HuH-7 (cell line): ENCODE measurements at places on chromosomes 3 and 15.

GRCh38 chr3:94420931-94421330 lies 358.1 kb downstream of the NSUN3 start:
- DNase-seq, result no peak

DNA sequence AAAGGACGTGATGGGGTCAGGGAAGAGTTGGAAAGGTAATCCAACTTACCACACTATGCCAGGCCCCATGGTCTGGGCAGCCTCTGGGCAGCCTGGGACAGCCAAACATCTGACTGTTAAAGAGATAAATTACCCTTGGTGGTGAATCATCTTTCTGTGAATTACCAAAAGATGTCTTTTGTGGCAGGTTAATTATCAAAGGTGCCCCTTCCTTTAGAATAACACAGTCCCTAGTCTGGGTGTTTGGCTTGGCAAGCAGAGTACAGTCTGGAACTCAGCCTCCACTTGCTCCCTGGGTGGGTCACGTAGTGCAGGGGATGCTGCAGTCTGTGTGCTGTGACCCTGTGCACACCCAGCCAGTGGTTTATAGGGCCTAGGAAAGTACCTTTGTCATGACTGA lies 113.1 kb downstream of the ZNF621 start:
- DNase-seq, result no peak

DNA sequence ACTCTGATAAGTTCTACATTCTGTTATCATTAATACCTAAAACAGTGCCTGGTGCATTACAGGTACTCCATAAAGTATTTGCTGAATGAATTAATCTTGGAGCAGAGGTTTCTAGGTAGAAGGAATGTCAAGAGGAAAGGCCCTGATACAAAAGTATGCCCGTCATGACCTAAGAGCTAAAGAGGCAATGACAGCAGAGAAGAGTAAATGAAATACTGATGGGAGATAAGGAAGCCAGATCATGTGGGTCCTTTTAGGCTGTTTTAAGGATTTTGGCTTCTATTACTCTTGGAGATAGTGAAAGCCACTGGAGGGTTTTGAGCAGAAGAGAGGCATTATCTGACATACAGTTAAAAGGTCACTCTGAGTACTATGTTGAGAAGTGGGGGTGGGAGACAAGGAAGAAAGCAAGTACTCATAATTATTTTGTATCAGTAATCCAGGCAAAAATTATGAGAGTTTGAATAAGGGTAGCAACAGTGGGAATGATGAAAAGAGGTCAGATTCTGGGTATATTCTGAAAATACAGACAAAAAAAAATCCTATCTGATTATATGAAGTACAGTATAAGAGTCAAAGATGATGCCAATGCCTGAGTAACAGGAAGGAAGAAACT lies 48.3 kb downstream of the DENND4A start:
- no peak for DNase-seq

- DNase-seq, result no peak
These were observed 419.4 kb downstream of the SHQ1 start for GRCh38 chr3:72428803-72429202.

DNA sequence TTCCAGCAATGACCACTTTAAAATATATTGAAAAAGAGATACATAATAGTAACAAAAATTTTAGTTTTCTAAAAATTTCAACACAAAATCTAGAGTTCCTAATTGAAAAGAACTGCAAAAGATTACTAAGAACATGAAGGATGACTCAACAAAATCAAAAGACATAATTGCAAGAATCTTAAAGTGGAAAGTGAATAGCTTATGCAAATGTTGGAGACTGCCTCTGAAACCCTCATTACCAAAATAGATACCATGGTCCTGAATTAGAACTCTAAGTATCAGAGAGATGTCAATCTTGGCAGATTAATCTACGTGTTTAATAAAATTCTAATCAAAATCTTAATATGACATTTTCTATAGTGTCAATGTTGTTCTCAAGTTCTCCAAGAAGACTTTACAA lies 60.7 kb upstream of the SGO1 start:
- no peak for DNase-seq

- DNase-seq, result no peak
These were observed 321.9 kb downstream of the ZPLD1 start for GRCh38 chr3:102756706-102757105.

DNA sequence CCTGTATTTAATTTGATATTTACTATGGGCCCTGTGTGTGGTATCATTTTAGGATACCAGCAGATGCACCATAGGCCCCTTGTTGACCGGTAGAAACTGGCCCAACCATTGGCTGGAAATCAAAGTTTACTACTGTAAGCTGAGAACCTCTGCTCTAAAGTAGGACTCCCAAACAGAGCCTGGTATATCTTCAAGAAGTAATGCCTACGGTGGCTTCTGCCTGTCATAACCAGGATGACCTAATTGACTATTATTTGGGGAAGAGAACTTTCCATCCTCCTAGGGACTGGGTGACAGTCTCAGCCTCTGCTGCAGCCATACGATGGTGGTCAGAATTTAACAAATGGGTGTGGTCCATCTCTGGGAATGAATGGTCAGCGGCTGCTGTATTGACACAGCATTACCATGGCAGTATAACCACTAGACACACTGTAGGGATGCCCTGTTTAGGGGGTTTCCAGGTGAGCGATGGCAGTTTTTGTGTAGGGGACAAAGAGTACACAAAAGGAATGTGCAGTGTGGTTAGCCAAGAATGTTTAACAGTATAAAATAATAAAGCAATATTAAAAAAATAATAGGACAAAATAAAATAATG lies 37.3 kb downstream of the RARB start:
- DNase-seq, result no peak

DNA sequence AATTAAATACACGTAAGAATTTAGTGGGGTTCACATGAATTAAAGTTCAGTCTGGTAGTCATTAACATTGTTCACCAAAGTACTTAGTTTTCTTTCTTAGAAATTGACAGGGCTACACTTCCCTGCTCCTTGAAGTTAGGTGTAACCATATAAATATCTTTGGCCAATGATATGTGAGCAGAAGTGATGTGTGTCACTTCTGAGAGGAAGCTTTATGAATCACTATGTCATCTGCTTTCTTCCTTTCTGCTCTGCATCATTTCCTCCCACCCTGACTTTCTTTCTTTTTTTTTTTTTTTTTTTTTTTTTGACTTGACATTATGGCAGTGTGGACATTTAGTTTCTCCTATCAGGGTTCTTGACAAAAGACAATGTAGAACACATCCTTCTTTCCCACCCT lies 156.2 kb upstream of the COL8A1 start:
- DNase-seq, result no peak

DNA sequence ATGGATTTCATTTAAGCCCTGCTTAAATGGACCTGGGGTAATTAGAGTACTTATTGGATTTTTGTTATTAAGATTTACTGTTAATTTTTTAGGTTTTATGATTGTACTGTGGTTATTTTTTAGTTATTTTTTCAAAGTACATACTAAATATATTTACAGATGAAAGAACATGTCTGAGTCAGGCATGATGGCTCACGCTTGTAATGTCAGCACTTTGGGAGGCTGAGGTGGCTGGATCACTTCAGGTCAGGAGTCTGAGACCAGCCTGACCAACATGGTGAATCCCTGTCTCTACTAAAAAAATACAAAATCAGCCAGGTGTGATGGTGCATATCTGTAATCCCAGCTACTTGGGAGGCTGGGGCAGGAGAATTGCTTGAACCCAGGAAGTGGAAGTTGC lies 16.2 kb upstream of the RPL24 start:
- DNase-seq, result no peak

DNA sequence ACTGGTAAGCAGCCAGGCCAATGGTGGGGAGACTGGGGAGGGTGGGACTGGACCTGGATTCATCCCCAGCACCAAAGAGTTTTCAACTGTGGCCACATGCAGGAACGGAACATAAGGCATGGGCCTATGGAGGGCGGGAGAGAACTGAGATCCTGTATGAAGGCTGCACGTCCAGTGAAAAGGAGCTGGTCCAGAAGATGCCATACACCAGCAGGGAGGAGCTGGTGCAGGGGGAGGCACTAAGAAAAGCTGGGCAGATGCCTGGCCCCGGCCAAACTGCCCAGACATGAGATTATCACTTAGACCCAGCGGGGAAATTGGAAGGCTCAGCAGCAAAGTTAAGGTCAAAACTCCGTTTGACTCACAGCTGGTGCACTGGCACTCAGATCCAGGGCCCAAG lies 58.1 kb upstream of the MCF2L2 start:
- no peak for DNase-seq

DNA sequence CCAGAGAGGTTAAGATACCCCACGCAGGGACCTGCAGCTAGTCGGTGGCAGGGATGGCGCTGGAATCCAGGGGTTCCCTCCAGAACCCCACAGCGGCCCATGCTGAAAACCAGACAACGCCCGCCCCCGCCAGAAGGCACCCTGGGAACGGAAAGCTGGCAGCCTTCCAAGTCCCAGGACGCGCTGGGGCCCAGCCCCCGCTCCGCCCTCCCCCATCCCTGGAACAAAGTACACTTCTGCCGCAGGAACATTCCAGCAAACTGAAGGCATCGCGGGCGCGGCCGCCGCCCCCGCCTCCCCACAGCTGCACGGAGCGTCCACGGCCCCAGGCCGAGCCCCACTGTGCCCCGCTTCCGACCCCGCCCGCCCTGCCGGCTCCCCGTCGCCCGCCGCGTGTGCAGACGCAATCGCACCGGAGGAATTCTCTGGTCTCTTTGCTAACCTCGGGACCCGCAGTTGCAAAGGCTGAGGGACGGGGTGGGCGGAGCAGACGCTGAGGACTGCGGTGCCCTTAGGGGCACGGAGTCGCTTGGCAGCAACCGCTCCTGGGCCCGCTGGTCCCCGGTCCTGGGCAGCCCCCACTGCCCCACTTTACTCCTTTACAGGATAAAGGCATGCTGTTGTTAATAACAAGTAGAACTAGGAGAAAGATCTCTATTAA lies 44.8 kb upstream of the RNU6-1 start:
- DNase-seq, result peak; percentile 87

DNA sequence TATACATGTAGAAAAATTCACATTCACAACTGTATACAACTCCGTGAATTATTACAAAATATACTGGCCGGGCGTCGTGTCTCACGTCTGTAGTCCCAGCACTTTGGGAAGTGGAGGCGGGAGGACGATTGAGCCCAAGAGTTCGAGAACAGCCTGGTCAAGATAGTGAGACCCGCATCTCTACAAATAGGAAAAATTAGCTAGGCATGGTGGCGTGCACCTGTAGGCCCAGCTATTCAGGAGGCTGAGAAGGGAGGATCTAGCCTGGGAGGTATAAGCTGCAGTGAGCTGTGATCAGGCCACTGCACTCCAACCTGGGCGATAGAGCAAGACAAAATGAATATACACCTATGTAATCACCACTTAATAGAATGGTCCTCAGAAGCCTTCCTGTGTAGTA lies 1.3 kb downstream of the RAD51 start:
- no peak for DNase-seq
